ENCODE measurements at places on chromosomes 7 and 10.

- DNase-seq = no peak
Measured at GRCh38 chr7:111740942-111741341, 178.7 kb upstream of the IMMP2L start.

DNA sequence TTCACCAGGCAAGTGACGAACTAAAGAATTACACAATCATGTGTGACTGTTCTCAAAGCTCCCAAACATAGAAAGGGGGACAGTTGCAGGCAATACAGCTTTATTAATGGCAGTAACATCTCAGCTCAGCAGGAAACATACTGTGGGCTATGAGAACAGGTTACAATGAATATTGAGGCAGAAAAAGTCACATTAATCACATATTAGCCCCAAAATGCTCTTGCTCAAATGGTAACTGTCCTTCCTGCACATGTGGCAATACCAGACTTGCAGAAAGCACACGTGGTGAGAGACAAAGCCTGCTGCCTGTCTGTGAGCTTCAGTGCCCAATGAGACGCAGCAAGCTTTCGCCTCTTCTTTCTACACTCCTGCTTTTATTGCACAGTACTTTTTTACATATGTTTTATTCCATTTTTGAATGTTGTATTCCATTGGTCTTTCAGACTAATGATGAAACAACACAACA lies 104.9 kb upstream of the ACBD5 start:
- no peak for DNase-seq

DNA sequence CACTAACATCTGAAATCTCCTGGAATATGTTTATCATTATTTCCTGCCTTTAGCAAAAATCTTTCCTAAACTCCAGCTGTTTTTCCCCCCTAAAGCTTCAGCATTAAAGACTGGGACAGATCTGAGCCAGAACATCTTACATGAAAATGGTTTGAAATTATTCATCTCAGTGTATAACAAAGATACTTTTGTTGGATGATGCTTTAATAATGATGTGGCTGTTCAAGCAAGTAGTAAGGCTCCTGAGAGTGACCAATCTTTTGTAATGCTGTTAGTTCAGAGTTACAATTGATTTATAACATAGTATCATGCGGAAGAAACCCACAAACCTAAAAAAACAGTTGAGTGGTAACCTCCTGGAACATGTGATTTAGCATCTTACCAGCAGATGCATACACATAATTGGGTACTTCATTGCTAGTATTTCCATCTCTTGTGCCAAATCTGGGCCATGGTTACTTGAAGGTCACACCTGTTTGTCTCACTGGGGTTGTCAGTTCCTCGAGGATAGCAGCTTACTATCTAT lies 1.5 kb downstream of the BZW2 start:
- DNase-seq = no peak

GRCh38 chr10:102975483-102976379 lies 57.6 kb downstream of the CNNM2 start:
- DNase-seq = no peak

GRCh38 chr7:88302486-88302885 lies 4.2 kb downstream of the STEAP4 start:
- no peak for DNase-seq

DNA sequence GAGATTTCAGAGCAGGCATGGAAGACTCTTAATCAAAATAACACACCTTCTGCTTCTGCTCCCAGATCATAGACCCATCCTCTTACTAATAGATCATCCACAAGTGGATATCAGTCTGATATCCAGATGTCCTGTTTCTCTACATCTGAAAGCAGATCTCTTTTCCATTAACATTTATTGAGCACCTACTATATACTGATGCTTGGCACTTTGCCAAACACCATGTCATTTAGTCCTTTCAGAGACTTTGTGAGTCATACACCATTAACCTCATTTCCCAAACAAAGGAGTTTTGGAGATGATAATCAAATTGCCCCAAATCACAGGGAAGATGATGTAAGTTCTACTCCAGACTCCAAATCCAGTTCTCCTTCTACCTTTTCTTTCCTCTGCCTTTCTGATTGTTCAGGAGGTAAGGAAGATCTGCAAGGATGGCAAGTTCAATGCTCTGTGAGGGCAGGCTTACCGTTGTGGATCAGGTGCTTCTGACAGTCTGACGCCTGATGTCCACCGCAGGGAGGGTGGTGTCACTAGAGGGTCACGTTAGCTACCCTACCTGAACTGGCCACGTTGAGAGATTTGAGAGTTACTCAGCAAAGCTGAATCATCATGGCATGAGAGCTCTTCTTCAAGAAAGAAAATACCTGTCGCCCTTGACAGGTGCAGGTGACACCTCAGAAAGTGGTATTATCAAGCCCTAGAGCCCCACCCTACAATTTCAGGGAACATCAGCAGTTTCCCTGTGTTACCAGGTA lies 269.6 kb upstream of the ZMIZ1 start:
- no peak for DNase-seq

DNA sequence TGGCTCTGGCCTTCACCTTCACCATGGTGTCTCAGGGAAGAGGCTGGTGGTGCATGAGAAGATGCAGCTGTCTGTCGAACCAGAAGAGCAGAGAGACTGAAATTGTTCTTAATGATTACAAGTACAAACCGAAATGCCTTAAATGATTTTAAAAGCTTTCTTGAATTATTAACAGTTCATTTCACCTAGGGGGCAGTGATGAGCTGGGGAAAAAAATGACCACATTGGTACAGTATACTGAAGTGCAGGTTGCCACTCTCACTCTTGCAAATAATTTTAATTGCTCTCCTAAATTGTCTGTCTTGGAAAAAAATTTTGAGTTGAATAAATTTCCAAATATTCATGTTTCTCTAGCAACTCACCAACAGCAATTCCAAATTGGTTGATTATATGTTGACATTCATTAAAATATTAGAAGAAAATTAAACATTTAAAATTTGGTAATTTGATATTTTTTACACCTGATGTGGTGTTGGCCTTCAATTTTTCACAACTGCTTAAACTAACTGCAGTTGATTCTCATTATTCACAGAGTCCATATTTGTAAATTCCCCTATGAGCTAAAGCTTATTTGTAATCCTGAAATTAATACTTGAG lies 692.6 kb downstream of the ZWINT start:
- DNase-seq = no peak

- DNase-seq = no peak
Measured at GRCh38 chr10:113474752-113475151, 78.1 kb upstream of the HABP2 start.

DNA sequence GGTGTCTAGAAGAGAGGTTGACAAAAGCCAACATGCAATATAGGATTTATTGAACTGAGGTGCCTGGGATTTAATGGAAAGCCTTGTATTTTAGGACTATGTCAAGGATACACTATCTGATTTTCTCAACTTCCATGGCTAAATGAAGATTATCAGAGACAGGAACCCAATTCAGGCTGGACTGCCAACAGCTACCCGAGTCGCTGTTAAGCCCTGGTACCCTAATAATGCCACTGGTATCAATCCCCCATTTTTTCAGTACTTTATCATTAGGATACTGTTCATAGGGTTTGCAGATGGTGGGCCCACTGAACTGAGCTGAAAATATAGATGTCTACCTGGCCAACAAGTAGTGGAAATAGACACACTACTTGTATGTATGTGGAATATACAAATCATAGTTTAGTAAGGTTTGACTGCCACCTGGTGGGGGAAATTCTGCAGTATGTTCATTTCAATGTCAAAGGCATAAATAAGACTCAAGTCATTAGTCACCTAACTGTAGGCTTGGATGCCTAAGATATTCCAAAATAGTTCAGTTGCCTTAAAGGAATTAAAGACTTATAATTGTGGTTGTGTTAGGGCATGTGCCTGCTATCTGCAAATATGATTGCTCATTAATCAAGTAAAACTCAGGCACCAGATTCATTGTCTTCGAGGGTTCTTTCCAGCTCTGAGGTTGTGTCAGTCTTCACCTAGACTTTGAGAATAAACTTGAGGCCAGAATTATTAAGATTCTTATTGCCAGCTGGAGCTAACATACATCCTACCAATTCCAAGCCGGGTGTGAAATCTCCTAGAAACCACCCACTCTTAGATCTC lies 34.1 kb upstream of the NOBOX start:
- DNase-seq = no peak

GRCh38 chr10:64261092-64261491 lies 739.9 kb downstream of the REEP3 start:
- no peak for DNase-seq

GRCh38 chr7:93117327-93117726 lies 452 bp downstream of the SAMD9 start:
- no peak for DNase-seq

DNA sequence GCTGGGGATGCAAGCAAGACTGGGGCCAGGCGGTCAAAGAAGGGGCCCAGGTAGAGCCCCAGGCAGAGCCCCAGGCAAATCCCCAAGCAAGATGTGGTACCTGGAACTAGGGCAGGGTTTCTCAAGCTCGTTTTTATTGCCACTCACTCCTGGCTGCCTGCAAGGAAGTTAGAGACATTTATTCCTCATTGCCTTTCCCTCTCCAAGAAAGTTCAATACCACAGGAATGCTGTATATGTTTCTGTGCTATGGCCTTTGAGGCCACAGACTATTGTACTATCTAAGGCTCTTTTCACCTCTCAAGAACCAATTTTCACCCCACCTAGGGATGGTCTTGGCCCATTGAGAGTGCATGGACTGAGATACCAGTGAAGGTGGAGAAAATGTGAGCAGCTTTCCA lies 71.3 kb downstream of the TACC2 start:
- DNase-seq = no peak

DNA sequence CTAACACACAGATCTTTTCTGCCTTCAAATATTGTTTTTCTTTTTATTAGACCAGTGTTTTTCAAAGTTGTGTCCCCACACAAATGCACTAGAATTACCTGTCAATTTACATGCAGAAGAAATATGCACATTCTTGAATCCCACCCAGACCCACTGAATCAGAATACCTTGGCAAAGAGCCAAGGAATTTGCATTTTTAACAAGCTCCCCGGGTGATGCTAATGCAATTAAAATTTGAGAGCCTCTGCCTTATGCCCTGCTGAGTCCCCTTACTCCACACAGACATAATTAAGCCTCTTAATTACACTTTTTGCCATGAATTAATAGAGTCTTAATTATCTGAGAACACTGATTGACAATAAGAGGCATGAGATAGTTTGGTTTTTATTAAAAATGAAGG lies 201.2 kb upstream of the GRB10 start:
- no peak for DNase-seq

- no peak for DNase-seq
Measured at GRCh38 chr7:32336726-32337125, 153.5 kb downstream of the LSM5 start.

DNA sequence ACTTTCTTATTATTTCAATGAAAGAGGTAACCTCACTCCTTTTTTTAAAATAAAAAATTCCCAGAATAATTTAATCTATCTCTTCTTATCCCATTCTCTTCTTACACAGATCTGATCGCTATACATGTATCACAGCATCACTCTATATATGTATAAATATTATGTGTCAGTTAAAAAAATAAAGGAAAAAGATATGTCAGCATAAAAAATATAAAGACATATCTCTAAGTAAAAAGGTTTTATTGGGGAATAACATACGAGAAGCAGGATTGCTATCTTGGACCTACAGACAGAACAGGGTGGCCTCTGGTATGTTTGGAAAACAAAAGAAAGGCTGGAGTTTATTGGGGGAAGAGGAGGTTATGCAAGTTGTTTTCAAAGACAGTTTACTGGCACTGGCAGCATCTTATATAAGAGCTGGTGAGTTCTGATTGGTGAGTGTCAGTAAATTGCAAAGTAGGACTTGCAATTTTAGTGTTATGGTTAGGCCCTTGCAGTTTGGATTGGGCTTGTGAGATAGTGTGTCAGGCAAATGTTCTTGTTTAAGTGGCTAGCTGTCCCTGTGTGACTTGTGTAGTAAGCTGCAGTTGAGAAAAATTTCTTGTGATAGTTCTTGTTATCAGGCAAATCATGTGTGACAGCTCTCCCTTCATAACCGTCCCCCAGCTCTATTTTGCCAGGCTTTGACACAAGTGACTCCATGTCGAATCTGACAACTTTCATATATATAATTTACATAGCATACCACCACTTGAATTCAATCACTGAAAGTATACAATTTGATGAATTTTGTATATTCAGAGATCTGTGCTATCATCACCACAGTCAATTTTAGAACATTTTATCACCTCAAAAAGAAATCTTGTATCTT lies 118.2 kb downstream of the HBP1 start:
- no peak for DNase-seq

GRCh38 chr10:72954596-72955554 lies at the start of gene PLA2G12B:
PLA2G12B (minus strand) TSS chr10:72954806; CDS start chr10:72954685, 121 bp downstream.
- DNase-seq = no peak

GRCh38 chr10:9860045-9860444 lies 1157.6 kb upstream of the CELF2 start:
- DNase-seq = no peak

DNA sequence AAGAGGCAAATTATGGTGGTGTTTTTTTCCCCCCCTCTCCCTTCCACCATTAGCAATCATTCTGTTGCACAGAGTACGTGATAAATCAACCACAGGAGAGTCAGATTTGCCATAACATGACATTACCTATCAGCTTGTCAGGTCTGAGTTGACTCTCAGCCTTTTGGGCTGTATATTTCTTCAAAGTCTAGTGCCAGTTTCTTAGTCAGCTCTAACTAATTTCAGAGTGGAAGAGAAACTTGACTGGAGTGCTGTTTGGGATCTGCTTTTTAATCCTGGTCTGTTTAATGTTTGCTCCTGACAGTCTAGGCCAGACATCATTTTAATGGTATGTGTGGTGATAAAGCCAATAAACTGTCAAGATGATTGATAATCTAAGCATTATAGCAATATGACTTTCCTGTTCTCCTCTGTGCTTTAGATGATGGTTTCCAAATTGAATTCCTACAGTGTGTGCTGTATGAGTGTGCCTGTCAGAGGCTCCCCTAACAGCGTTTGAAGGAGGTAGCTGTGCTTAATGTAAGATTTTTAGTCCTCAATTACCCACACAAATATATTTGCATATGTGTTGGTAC lies 76.9 kb downstream of the LRMDA start:
- no peak for DNase-seq

- DNase-seq = no peak
Measured at GRCh38 chr7:14685167-14685566, 217.4 kb downstream of the DGKB start.

DNA sequence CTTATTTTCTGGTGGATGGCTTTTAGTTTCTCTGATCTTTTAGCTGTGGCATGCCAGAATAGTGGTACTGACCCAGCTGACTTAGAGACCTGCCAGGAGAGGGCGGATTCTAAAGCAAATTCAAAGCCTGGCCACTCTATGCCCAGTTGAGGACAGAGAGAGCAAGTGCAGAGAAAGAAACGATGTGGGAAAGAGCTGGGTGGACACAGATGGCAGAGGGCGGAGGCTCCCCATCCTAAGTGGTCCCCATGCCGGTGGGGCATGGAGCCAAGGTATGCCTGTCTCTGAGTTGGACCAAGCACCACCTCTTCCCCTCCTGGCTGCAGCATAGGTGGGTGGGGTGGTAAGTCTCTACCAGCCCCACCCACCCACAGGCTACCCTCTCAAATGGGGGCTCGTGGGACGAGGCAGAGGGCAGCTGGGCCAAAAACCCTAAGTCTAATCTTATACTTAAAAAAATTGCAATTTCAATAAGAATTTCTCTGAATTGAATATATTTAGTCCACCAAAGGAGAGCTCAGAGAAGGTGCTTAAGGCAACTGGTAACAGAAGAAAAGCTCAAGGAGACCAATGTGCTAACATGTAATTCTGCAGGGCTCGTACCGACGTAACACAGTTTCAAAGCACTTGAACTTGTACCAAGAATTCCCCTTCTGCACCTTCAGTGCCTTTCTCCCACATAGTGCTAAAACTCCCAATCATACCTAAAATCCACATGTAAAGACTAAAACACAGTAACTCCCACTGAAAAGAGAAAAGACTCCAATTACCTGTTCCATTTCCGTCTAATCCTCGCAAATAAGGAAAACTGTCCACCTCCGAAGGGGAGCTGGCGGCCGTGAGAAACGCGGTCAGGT lies 85.7 kb upstream of the NMT2 start:
- DNase-seq = no peak
